ENCODE measurements at places on chromosomes 7 and 10. TPM values are rescaled to one million over a fixed set of nuclear protein-coding genes. Genes with fewer than 3 reads are reported as not detected.
A peak's percentile ranks its signal among the peaks of the same experiment; 100 is the strongest.

DNA sequence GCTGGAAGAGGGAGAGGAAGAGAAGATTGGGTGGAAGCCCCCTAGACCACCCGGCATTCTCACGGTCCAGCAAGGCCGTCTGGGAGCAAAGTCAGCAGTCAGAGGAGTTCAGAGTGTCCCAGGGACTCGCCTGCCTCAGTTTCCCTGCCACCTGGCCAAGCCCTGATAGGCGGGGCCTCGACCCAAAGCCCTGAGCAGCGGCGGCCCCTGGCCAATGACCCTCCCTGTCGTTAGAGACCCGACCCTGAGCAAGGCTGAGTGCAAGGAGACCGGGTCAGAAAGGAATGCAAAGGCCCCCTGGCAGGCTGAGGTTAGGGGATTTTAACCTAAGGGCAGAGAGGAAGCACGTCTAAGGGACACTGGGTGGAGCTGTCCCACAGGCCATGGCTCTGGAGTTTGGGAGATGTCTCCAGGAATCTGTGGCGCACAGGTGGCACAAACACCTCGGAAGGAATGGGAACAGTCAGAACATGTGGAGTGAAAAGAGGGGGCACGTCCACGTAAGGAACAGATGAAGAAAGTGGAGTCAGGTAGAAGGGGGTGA is 196.8 kb upstream of the PDE1C start:
- H3K27me3 ChIP-seq = no peaks in the 10 kb centered on the region
- no peaks in the 10 kb centered on the region for H3K4me1 ChIP-seq
- no peak overlapping the region for H3K4me3 ChIP-seq
- no peak for DNase-seq
- H3K27ac ChIP-seq = no peak overlapping the region

ENO4 gene
- total RNA-seq = 0.66 TPM

- no peaks in the 10 kb centered on the region for H3K4me1 ChIP-seq
- no peaks in the 10 kb centered on the region for H3K27me3 ChIP-seq
- no peak overlapping the region for H3K4me3 ChIP-seq
- DNase-seq = no peak
Measured at GRCh38 chr7:29771081-29771816, 35.1 kb upstream of the WIPF3 start.

DNA sequence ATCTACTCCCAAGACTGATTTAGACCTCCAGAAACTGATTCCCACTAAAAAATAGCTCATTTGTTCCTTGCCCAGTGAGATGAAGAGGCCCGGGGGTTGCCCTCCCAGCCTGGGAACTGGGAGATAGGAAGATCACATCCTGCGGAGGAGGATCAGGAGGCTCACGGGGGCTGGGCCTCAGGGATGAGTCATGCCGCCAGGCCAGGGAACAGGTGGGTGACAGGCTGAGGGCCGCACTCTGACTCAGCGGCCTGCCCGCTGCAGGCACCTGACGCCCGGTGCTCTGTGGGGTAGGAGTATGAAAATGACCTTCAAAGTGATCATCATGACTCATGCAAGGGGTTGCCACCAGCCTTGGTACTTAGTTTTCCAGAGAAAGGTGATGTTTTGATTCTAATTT is 104.5 kb upstream of the ZPBP start:
- H3K4me1 ChIP-seq = no peaks in the 10 kb centered on the region
- H3K36me3 ChIP-seq = no peaks in the 10 kb centered on the region
- DNase-seq = no peak
- no peaks in the 10 kb centered on the region for H3K27me3 ChIP-seq

SORBS1 gene
- total RNA-seq = 200 TPM

GRCh38 chr7:126924477-126924876 is 328.3 kb downstream of the GRM8 start:
- no peaks in the 10 kb centered on the region for H3K4me1 ChIP-seq
- DNase-seq = no peak
- no peak overlapping the region for H3K27ac ChIP-seq
- H3K36me3 ChIP-seq = no peaks in the 10 kb centered on the region

DNA sequence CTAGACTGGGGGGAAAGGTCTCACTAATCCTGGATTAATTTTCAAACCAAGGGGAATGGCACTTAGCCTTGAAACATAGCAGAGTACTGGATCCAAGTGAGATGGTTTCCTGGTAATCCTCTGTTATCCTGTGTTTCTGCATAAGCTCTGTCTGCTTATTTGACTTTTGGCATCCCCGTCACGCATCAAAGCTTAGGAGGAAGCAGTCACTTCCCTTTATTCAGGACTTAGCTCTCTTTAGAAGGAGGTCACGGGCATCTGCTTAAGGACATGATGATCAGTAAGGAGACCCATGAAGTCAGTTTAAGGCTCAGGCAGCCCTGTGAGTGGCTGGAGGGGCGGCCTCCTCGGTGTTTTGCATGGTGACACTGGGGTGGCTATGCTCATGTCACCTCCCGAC is 30.0 kb downstream of the TSPAN15 start:
- H3K36me3 ChIP-seq = no peaks in the 10 kb centered on the region
- H3K4me3 ChIP-seq = no peak overlapping the region
- H3K27ac ChIP-seq = peak overlapping the region; percentile 61

LIPF gene
- total RNA-seq = not detected

CALN1 gene
- total RNA-seq = 0.15 TPM

HOXA7 gene
- total RNA-seq = 6.2 TPM

DNA sequence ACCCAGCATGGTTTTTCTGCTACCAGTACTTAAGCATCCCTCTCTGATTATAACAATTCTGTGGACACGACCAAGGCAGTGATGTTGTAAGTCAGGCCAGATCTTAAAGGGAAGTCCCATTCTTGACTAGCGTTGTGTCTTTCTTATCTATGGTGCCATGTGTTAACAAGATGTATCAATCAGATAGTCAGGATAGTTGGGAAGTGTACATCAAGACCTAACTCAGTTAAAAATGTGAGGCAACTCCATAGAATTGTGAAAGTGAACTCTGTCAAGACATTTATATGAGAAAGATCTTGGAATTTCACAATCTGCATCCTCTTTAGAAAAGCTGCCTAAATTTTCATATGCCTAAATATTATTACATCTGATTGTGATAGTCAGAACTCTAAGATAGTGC is 341.7 kb upstream of the SEMA3D start:
- no peak overlapping the region for H3K4me3 ChIP-seq
- no peaks in the 10 kb centered on the region for H3K27me3 ChIP-seq
- no peak for DNase-seq
- no peaks in the 10 kb centered on the region for H3K4me1 ChIP-seq
